ENCODE measurements at places on chromosomes 5 and 9. TPM values are rescaled to one million over a fixed set of nuclear protein-coding genes. Genes with fewer than 3 reads are reported as not detected.

The GPR107 gene
- total RNA-seq, result 33.4 TPM

The CCDC180 gene
- total RNA-seq, result 2.8 TPM

The ZNF483 gene
- 2.2 TPM for total RNA-seq

The GPR151 gene
- total RNA-seq, result not detected

The DIPK1B gene
- 3.9 TPM for total RNA-seq

The ADAMTSL2 gene
- 2.5 TPM for total RNA-seq

The PRR16 gene
- total RNA-seq, result 3.3 TPM

The ZNF782 gene
- 4.0 TPM for total RNA-seq

The PDLIM4 gene
- 23.1 TPM for total RNA-seq

The GAS1 gene
- 91.5 TPM for total RNA-seq

The FAM120AOS gene
- total RNA-seq, result 43.9 TPM

The EDIL3 gene
- total RNA-seq, result 3.7 TPM

The PCDHGB7 gene
- 8.1 TPM for total RNA-seq

The AK6 gene
- total RNA-seq, result 44.9 TPM

The TAF11L5 gene
- not detected for total RNA-seq

The PCDHGB3 gene
- total RNA-seq, result 2.7 TPM

The NAIP gene
- 51.4 TPM for total RNA-seq

The FOXD4L4 gene
- total RNA-seq, result not detected

The ARL14EPL gene
- not detected for total RNA-seq

The PTGR1 gene
- 53.0 TPM for total RNA-seq

The PCDHB2 gene
- 3.4 TPM for total RNA-seq

The IL9 gene
- not detected for total RNA-seq

The GTF2H2 gene
- 21.7 TPM for total RNA-seq

The FYB1 gene
- 27.8 TPM for total RNA-seq

The MEF2C gene
- 62.2 TPM for total RNA-seq
